ENCODE measurements at places on chromosomes 7 and 10.

DNA sequence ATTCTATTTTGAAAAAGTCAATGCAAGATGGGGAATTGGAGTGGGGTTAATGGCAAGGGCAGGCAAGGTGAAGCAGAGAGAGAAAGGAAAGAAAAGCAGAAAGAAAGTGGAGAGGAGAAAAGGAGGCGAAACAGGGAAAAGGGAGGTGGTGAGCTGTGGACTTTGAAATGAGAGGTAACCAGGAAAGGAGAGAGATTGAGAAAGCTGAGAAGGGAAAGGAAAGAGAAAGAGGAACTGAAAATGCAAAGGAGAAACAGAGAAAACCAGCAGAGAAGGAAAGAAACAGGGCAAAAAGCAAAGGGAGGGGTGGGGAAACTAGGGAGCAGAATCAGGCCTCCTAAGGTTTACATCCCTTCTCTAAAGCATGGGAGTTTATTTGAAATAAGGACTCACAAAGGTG, 72.5 kb upstream of the TPK1 start:
- no peak for DNase-seq

- DNase-seq, result no peak
These were observed 126.3 kb downstream of the LRRC18 start for GRCh38 chr10:48813291-48813690.

DNA sequence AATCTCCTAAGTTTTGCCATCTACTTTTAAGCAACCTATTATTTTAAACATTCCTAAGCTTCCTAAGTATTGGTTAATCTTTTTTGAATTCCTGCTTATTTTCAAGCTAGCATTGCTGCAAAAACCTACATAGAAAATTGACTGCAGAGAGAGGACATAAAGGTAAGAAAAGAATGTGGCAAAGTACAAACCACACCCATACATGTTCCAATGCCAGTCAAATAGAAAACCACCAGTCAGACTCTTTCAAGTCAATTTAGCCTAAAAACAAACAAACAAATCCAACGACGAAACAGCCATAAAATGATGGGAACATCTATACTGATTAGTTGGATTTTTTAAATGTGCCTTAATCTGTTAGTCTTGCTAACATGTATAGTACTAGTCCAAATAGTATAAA, 804.8 kb downstream of the GRM8 start:
- no peak for DNase-seq

- no peak for DNase-seq
These were observed 82.9 kb downstream of the SFMBT2 start for GRCh38 chr10:7327885-7328284.

GRCh38 chr7:124700655-124701054, 64.9 kb downstream of the GPR37 start:
- no peak for DNase-seq

DNA sequence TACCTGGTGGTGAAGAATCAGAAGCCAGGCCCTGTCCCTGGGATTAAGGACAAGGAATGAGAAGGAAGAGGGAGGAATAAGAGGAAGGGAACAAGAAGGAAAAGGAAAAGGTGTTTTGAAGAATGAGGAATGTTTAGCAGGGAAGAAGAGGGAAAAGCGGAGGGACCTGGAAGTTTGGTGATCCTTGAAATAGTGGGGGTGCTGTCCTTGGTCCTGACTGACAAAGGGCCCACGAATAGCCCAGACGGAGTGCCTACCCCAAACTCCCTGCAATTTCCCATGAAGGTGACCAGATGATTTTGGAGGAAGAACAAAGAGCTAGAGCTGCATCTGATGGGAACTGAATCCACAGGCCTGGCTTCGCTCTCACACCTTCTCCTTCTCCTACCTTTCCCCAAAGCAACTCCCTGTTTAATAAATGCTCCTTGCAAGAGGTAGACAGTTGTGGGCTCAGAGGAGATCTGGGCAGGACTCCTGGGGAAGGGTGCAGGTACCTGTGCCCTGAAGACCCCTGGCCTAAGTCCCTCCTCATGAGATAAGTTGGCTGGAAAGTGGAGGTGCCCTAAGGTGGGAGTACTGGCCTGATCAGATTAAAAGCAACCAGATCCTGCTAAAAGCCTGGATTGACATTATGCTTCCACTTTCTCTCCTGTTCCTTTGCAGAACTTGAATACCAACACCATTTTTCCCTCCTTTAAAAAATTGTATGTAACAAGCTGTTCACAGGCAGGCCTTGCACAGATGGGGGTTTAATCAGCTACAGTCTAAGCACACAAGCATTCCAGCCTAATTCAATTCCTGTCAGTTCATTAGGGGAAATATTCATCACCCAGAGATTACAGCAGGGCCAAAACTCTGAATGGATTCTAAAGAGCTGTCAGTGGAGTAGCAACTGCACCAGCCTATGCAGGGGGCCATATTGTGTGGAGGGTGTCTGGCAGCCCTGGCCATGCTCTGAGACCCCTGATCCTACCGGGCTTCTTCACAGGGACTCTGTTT, 19.4 kb downstream of the KAZALD1 start:
- DNase-seq, result no peak

- no peak for DNase-seq
These were observed 51.4 kb upstream of the SCIN start for GRCh38 chr7:12518920-12519681.

DNA sequence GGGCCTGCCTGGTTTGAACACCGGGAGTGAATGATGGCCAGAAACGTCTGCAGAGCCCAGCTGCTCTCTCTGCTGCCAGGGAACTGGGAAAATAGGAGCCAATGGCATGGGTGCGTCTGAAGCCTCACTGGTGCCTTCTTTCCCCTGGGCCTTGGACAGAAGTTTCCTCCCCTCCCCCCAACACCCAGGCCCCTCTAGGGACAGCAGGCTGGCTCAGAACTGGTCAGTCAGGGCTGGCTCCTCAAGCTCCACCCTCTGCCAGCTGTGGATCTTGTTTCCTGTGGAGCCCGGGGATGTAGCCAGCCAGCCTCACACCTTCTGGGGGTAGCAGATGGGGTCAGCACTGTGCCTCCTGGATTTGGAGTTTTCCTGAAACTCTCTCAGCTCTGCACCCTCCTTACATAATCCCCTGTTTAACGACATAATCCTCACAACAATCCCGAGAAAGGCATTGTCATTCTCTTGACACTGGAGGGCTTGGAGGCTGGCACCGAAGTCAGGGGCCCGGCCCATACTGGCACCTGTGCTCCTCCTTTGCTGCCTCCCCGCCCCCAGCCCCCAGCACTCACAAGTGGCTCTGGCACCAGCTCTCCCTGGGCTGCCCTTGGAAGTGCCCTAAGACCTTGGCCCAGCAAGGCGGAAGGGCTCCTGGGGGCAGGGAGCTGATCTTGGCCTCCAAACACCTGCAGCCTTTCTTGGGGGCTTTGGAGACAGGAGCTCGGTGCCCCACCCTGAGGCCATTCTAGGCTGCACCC, 5.7 kb downstream of the LDB3 start:
- DNase-seq, result no peak

DNA sequence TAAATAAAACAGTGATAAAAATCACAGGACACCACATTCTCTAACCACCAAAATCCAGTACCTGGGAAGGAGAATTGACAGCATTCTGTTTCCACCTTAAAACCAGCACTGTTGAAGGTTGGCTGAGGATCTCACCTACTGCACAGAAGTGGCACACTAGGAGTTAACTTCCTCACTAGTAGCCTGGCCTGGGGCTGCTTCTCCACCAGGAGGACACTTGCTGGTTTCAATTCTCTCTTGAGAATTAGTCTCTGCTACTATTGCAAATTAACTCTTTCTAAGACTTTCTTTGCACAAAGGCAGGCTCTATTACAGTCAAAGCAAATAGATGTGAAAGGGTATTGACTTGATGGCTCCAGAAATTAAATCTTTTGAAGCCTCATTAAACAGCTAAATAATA, 2.3 kb upstream of the CTTNBP2 start:
- no peak for DNase-seq

- no peak for DNase-seq
These were observed 103.0 kb downstream of the CTBP2 start for GRCh38 chr10:125057158-125058001.

- DNase-seq, result no peak
These were observed 248.5 kb upstream of the PLPP4 start for GRCh38 chr10:120208488-120208887.

DNA sequence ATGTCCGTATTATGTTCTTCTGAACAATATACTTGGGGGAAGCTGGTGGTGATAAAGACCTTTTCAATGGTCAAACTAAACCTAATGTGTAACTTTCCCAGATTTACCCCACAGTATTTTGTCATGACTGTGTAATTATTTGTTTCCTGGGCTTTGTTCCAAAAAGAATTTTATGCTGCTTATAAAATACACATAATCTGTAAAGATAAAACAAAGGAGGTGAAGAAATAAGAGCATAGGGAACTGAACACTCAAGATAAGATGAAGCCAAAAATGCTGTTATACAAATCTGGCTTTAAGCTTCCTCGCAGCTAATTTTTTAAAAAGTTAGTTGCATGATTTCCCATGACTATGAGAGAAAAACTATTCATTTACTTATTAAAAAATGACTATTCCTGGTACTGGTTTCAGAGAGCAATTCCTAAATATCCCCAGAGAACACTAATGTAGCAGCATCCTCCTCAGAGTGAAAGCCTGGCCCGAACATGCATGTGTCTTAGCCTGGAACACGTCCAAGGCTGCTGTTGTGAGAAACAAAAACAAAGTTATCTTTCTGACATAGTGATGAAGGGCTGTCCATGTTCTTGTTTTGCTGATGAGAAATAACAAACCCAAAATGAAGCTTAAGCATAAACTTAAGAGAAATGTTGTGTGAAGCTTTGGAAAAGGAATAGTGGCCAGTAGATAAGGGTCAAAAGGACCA, 33.9 kb downstream of the MALSU1 start:
- DNase-seq, result no peak

GRCh38 chr10:98446151-98446660, 529 bp downstream of the HPS1 start:
- peak; percentile 8 for DNase-seq

- DNase-seq, result no peak
These were observed 51.7 kb downstream of the ADRA2A start for GRCh38 chr10:111128331-111129180.

GRCh38 chr7:15855525-15856109, 169.1 kb upstream of the MEOX2 start:
- no peak for DNase-seq

GRCh38 chr10:13684252-13684791, 97.6 kb downstream of the PRPF18 start:
- DNase-seq, result no peak

DNA sequence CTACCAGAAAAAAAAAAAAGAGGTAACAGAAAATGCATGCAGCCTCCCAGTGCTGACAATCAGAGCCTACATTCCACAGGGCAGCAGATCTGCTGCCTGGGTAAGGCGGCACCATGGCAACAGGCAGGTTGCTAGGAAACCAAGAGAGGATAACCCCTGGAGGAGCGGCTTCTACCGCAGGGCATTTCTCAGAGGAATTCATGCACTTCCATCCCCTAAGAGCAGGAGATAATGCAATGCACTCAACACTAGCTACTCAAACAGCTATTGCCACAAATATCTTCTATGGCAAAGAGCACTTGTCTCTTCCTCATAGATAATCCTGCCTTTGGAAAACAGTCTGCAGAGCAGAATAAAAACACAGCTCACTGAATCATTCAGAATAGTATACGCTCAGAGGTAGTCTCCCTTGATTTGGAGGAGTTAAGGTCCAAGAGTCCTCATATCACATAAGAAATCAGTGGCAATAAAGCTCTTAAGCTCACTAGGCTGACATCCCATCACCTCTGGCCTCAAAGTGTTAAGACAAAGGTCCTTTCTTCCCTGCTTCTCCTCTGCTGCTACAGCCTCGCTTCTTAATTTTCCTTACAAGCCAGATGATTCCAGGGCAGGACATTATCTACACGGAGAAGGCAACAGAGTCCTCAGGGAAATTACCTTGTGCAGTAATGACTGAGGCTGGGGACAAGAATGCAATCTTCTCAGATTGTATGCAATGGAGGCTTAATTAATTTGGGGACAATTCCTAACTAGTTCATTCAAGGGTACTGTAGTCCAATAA, 10.7 kb downstream of the PSAP start:
- DNase-seq, result no peak

GRCh38 chr7:69732203-69732602, 133.9 kb downstream of the AUTS2 start:
- no peak for DNase-seq

DNA sequence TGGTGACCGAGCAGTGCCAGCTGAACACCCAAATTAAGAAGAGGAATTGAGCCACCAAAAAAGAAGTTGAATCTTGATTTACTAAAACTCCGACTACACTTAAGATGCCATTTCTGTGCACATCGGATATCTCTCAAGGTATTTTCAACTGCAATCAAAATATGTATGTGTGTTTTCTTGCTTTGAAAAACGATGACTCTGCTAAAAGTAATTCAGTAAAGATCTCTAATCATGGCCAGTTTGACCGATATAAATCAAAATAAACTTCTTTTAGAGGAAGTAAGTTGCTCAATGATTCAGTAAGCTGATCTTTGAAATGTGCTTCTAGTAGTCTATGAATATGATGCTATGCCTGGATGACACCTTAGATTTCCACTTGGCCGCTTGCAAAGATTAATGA, 453.5 kb upstream of the TPK1 start:
- no peak for DNase-seq

DNA sequence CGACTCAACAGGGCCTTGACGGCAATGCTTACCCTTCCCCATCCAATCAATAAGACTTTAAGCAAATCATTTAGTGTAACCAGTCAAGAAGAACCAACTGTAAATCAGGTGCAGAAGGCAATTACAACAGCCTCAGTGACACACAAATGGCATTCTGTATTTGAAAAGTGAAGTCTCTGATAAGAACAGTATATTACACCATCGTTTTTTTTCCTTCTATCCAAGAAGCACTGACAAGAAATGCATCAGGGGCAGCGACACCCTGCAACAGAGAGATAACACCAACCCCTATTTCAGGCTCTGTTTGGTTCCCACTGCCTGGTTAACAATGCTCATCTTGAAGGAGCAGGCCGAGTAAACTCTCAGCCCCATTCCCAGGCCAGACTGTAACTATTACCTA, 204.0 kb upstream of the AOAH start:
- no peak for DNase-seq

- DNase-seq, result no peak
These were observed 19.7 kb downstream of the AHR start for GRCh38 chr7:17318146-17318545.

- no peak for DNase-seq
These were observed 56.2 kb upstream of the PDCD4 start for GRCh38 chr10:110815354-110816004.

GRCh38 chr10:101529725-101530553, 58.1 kb downstream of the POLL start:
- DNase-seq, result no peak

GRCh38 chr7:6578114-6579084, 1.1 kb downstream of the ZDHHC4 start:
- DNase-seq, result no peak

DNA sequence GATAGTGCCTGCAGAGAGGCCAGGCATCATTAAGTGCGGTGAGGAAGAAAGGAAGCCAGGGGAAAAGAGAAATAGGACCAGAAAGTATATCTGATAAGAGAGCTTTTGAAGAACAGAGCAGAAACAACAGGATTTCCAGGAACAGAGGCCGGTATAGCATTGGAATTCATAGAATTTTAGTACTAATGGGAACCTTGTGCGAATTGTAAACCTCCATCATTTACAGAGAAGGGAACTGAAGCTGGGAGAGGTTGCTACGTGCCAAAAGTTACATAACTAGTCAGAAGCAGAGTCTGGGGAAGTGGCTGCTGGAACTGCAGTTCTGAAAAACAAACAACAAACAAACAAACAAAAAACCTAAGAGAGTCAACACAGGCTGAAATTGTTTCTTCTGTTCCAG, 5.4 kb upstream of the ZMYND11 start:
- DNase-seq, result no peak

GRCh38 chr7:3537210-3537875, 236.3 kb downstream of the SDK1 start:
- no peak for DNase-seq
